ENCODE measurements at places on chromosomes 1 and 21.

DNA sequence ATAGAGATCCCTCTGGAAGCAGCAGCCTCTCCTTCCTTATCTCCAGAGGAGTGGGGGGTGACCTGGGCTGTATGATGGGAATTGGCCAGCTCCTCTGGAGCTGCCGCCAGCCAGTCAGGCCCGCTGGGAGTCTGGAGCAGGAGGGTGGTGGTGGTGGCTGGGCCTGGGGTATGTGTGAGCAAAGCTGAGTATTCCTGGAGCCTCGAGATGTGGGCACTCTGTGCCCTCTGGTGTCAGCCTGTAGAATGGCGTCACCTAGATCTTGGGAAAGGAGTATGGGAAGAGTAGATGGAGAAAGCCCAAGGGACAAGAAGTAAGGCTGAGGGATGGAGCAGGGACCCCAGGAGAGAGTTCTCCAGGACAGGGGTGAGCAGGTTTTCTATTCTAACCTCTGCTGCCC, 16.0 kb downstream of the VANGL2 start:
- DNase-seq, result no peak

DNA sequence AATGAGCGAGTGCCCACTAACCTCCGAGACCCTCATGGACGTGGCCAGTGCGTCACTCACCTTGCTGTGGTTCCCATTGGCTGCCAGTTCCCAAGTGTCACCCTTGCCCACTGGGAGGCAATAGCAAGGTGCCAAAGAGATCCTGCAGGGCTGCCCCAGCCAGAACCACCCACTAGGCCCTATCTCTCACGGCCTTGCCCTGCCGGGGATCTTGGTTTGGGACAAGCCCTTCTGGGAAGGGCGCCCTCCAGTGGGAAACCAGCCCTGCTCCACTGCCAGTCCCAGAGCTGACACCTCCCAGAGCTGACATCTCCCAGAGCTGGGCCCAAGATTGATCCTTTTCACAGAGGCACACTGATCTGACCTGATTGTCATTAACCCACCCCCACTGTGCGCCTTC, 2.1 kb upstream of the SELENON start:
- DNase-seq, result no peak

DNA sequence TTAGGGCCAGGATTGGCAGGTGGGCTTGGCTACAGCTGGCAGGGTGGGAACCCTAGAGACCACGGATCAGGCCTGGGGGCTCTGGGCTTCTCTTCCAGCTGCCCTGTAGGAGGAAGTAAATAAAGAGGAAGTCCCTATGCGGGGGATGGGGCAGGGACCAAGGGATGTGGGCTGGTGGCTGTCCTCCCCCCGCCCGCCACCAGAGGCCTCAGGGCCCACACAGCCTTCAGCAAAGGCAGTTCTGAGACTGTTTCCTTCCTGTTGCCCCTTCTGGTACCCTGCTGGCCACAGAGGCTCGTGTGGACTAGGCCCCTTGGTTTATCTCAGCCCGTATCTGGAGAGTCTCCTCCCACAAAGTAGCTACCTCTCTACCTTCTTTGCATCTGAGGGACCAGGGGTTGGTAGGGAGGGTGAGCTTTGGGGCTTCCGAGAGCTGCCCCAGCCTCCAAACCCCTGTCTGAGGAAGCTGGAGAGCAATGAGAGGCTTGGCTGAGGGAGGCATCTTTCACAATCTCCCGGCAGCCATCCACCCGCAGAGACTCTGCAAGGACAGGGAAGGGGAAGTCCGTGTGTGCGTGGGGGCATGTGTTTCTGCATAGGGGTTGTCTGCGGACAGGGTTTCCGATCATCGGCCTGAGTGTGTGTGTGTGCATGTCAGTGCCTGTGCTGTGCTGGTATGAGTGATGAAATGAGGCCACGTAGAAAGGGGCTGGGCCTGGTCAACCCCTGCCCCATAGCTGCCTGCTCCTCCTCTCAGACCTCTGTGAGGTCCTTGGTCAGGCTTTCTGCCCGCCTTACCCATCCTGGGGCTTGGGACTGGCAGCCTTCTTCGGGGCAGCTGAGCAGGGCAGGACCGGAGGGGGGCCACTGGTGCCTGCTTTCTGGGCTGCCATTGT, 12.5 kb downstream of the RPS6KA1 start:
- peak; percentile 22 for DNase-seq

DNA sequence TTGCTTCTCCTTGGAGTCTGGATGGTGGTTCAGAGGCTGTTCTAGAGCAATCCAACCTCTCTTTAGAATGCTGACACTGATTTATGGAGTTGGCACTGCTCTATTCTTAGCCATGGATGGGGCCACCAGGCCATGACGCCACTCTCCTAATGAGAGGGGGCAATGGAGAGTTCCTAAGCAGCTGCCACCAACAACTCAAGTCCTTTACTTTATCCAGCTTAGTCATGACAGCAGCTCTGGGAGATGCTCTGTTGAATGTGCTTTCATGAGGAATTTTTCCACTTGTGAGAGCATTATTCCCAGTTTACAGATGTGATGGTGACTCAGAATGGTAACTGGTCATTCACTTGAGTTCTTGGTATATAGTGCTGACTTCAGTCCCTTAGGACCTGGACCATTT, 366.3 kb downstream of the HHAT start:
- no peak for DNase-seq

DNA sequence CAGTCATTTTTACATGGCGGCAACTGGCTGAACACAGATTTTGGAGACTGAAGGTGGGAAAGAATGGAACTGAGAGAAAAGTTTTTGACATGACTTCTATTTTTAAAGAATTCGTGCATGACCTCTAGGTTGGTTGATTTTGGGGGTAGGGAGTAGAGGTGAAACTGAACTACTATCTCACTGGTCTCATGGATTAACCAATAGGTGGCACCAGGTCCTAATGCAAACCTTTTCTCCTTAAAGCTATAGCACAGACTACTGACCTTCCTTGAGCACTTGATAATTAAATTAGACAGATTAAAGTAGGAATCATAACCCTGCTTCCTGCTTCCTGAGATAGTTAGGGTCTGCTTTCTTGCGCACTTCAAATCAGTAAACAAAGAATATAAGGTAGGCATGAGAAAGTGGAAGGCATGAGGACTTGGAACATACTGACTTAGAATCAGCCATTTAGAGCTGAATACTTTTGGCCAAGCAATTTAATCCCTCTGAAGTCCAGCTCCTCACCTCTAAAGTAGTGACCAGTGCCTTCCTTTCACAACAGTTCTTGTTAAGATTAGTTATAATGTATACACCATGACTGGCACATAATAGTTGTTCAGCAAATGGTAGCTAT, 206.0 kb downstream of the CENPF start:
- no peak for DNase-seq

GRCh38 chr1:5944154-5944842, 47.9 kb downstream of the NPHP4 start:
- no peak for DNase-seq

All from spinal cord (tissue), 10 donors.